ENCODE measurements at places on chromosomes 2 and 18. TPM values are rescaled to one million over a fixed set of nuclear protein-coding genes. Genes with fewer than 3 reads are reported as not detected.

NOL4 gene
- 3.8 TPM for polyA plus RNA-seq

HOXD10 gene
- polyA plus RNA-seq = 178 TPM

DLX2 gene
- 0.25 TPM for polyA plus RNA-seq

SLC14A1 gene
- polyA plus RNA-seq = 3.2 TPM

DNA sequence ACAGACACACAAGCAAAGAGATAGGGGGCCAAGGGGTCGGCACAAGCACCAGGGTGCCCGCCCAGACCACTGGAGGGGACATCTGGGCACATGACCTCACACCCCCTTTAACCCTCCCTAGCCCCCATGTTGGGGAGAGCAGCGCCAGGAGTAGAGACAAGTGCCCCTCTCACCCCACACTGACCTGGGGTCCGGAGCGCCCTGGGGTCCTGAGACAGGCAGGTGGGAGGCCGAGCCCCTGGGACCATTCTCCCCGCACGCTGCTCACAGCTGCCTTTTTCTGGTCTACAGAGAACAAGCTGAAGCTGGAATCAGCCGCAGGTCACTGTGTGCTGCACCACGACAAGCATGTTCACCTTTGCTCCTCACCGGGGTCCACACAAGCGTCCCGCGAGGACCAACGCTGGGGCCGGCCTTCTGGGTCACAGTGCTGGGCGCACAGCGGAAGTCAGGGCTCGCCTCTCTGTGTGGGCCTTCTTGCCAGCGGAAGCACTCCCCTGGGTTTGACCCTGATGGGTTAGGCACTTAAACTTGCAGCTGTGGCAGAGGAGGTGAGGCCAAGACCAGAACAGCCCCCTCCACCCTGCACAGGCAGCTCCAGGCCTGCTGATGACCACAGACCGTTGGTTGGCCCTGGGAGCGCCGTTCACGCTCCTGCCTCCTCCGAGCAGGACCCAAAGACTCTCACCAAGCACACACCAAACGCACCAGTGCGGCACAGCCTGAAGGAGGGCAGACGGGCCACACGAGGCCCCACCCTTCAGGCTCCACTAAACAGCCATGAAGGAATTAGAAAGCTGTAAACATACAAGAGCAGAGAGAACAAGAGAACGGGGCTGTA lies 275.3 kb downstream of the EIPR1 start:
- no peak for DNase-seq

DNA sequence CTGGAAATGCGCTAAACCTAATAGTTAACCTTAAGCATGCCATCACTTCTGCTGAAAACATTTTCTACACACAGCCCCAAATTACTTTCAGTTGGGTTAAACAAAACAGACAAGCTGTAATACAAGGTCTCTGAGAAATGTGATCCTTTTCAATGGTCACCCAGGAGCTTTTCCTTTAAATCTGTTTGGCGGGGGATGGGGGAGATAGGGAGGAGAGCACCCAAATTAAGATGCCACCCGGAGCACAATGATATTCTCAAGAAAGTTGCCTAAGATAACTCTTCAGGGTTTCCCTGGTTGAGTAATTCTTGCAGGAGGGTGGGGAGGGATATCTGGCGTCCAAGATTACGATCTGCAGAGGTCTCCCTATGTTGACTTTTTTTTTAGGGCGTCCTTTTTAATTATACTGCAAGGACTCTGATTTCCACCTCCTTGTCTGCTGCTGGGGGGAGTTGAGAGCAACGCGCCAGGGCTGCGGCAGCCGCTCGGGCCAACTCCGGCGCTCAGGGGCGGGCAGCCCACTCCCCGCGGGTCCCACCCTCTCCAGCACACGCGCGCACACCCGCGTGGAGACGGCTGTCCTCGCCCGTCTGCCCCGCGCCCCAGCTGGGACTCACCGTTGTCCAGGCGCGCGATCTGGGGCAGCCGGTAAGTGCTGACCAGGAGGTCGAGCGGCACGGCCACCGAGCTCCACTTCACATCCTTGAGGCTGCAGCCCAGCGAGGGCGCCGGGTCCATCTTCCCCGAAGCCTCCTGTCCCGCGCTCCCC lies 807 bp downstream of the GAREM1 start:
- peak; percentile 22 for DNase-seq

DNA sequence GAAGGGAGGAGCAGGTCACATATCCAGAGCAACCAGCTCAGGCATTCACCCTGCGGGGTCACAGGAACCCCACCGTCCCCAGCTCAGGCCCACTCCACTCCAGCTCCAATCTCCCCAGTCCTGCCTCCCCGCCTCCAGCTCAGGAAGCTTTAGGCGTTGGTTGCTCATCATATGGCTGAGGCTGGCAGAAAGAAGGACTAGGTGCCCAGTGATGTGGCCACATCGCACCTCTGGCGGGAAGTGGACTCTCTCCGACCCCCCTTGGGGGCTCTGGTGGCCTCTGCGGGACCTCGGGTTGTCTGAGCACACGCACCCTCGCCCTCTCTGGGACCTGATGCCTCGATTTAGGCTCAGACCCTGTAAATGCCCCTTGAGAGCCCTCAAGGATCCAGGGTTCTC lies 187.7 kb downstream of the ZFP36L2 start:
- no peak for DNase-seq

DNA sequence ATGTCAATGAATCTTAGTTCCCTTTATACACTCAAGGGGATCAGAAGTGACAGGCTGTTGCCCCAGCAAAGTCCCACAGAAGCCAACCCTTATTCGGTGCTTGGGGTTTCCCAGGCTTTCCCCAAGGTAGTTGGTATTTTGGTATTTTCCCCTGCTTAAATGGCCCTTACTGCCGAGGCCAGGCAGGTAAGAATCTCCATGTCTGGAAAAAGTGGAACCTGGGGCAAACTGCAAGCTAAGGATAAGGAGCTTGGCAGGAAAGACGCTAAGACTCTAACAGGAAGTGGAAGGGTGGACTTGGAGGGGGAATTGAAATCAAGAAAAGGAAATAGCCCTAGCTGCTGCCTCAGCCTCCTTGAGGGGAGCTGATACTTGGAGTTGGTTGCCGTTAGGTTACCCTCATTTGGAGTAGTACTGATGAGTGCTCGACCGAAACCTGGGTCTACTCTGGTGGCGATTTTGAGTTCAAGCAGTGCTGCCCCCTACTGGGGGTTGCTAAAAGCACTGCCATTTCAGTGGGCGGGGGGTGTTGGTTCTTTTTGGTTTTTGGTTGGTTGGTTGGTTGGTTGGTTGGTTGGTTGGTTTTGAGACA lies 3.3 kb upstream of the GPBAR1 start:
- no peak for DNase-seq

DNA sequence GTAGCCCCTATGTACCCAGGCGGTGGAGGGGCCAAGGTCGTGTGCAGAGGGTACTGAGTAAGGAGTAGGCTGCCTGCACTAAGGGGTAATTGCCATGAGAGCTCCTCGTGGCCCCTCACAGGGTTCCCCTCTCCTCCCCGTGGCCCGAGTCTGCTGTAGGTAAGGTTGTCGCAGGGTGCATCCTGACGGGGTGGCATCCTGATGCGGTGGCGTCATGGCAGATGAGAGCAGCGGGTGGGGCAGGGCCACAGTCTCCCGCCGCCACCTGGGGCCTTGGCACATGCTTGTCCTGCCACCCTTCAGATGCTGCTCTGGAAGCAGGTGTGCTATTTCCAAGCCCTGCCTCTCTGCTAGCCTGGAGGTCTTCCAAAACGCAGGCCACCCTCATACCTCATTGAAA lies 89.7 kb downstream of the EIPR1 start:
- DNase-seq = no peak

DNA sequence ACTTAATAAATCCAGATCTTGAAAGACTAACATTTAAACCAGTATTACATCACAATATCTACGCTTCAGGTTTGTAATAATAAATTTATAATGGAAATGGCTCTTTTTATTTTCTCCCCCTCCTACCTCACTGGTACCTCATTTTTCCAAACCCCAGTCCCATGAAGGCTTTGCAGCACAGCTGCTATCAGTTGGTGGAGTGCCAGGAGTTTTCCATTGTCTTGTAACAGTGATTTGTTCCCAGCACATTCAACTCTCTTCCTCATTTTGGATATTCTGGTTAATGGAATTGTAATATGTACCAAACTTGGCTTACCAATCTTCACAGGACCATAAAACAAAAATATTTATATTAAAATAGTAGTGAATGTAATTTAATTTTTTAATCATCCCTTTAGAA lies 91.2 kb downstream of the VRK2 start:
- no peak for DNase-seq

DNA sequence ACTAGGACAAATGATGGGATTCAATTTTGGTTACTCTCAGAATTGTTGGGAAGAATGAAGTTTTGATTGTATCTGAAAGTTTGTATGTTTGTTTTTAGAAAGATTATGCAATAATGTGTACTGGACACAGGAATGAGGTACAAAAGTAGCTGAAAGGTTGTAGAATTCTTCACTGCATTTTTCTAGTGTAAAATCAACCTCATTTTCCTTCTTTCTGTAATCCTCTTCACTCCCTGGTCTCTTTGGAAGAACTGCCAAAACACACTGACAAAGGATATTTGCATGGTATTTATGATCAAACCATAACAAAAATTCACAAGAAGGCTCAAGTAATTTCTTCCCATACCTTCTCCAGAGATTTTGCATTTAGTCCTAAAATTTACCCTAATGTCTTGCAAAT lies 110.7 kb downstream of the ZEB2 start:
- no peak for DNase-seq

- DNase-seq = no peak
Observed at GRCh38 chr18:75016025-75016717, 192.8 kb downstream of the PTGR3 start.

Data from right renal pelvis (tissue), 4 donors.